NCI-H187 treated with DMSO at 0.1 percent for 48 hours (cell line): ENCODE measurements at places on chromosomes 12 and 14.

DNA sequence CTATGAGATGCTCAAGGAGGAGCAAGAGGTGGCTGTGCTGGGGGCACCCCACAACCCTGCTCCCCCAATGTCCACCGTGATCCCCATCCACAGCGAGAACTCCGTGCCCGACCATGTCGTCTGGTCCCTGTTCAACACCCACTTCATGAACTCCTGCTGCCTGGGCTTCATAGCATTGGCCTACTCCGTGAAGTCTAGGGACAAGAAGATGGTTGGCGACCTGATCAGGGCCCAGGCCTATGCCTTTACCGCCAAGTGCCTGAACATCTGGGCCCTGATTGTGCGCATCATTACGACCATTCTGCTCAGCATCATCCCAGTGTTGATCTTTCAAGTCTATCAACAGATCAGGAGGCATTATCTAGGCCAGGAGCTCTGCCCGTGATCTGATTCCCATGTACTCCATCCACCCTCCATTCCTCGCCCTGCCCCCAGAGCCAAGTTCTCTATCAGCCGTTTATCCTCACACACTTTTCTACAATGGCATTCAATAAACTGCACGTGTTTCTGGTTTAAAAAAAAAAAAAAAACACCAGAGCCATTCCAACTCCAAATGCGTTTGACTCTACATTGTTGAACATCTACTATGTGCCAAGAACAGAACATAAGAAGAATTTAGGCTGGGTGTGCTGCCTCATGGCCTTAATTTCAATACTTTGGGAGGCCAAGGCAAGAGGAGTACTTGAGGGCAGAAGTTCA lies 17.5 kb downstream of the ATXN2 start:
- no peak for DNase-seq

DNA sequence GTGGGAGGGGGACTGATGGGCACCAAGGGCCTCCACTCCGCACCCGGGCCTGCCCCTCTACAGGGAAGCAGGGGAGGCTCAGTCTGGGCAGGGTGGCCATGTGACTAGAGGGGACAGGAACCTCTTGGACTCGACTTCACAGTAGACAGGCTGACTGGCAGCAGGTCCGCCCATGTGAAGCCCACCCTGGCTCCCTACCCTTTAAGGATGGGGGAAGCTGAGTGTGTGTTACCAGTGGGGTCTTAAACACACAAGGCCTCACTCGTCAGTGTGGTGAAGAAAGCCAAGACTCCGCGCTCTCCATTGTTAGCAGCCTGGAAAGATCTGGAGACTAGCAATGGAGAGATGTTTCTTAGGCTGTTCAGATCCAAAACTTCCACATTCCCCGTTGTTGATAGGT lies 52.4 kb downstream of the ANAPC7 start:
- no peak for DNase-seq

DNA sequence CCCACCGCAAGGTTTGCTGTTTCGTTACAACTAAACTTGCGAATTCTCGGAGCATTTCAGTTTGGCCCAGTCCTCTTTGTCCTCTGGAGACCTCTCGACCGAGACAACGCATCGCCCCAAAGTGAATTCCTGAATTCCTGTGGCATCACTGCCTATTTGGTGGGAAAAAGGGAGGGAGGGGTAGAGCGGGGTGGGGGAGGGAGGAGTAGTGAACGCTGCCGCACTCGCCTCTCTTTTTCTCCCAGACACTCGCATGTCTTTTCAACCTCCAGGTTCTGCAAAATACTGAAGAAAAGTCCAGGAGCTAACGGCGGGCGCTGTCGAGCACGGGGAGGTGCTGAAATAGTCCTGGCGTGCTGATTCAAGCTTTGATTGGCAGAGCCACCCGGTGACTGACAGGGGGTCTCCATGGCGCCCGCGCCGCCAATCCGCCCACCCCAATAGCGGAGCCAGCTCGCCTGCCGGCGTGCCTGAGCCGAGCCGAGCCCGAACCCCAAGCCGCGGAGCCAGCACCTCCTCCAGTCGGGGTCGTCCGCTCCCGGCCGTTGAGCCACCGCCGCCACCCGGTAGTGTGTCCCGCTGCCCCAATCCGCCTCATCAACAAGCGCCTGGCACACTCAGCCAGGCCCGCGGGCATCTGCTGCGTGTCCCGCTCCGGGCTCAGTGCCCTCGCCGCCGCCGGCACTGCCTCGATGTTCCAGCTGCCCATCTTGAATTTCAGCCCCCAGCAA lies at the start of gene SIX6:
Gene SIX6 (plus strand): TSS at position 440 of the 731 bp plus-strand sequence. CDS start 253 bp downstream, at position 693.
- DNase-seq = no peak

- DNase-seq = no peak
Measured at GRCh38 chr14:76098047-76098446, 53.7 kb upstream of the GPATCH2L start.

DNA sequence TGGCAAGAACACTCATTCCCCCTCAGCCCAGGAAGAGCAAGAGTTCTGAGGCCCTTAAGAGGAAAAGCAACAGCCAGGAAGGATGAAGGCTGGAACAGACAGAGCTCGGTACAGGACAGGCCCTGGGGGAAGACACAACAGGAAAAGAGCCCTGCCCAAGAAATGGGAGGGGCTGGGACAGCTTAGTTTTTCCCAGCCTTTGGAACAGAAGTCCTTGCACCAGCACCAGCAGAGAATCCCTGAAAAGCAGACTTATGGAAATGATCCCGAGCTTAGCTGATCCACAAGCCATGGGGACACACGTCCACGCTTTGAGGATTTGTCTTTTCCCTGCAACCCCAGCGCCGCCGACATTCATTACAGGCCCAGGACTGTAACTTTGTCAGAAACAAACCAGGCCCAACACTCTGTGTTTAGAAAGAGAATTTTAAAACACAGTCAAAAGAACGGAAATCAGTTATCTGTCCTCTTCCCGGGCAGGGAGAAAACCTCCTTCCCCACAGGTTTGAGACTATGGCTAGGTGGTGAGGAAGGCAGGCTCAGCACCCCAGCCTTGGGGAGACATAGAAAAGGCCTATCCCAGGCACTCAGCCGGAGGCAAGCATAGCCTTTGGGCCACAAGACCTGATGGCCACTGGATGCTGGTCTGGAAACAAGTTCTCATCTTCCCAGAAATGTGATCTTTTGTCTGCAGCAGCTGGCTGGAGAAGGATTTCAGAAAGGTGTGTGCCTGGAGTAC lies 4.0 kb upstream of the AVIL start:
- DNase-seq = no peak

DNA sequence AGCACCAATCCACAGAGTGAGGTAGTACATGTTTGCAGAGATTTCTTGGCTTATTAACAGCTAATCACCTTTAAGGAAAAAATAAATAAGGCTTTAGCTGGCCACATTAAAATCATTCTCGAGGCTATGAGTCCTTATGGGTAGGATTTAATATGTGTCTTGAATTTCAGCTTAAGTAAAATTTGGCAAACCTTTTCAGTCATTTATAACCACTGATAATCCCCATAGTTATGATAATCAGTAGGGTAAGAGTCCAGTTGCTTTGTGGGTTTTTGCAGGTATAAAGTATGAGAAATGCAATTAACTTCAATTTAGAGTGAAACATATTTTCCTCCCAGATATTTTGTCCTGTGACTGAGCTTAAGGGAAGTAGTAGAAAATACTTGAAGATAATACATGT lies 1458.9 kb upstream of the FLRT2 start:
- no peak for DNase-seq

DNA sequence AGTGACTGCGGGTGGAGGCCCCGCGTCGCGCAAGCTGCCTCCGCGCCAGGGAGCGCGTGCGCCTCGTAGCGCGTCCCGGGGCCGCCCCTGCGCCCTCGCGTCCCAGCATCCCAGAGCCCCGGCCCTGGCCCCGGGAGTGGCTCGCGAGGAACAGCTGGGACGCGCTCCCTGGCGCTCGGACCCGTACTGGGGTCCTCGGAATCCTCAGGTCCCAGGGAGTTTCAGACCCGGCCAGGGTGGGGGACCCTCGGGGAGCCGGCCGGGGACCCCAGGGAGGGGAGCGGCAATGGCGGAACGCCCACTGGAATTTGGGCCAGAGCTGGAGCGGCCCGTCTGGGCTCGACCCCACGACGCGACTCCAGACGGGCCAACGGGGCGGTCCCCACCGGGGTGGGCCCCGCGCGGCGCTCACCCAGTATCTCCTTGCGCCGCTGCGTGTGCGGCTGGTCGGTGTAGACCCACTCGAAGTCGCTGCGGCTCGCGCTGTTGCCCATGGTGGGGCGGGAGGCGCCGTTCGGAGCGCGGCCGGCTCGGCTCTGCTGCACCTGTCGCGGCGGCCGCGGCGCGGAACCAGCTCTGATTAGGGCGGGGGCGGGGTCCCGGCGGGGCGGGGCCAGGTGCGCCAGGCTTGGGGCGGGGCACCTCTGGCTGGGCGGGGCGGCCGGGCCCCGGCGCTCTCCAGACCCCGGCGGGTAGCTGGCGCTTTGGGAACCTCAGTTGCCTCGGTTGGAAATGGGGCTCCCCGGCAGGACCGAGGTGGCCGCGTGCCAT lies at the start of gene DEGS2:
Gene DEGS2 (minus strand): TSS at position 552 of the 771 bp plus-strand sequence. CDS start 58 bp downstream, at position 494.
- DNase-seq = peak; percentile 14

GRCh38 chr12:105253866-105254513 lies 18.0 kb upstream of the APPL2 start:
- DNase-seq = no peak

- DNase-seq = no peak
Measured at GRCh38 chr14:92475451-92476187, 38.0 kb upstream of the RIN3 start.

DNA sequence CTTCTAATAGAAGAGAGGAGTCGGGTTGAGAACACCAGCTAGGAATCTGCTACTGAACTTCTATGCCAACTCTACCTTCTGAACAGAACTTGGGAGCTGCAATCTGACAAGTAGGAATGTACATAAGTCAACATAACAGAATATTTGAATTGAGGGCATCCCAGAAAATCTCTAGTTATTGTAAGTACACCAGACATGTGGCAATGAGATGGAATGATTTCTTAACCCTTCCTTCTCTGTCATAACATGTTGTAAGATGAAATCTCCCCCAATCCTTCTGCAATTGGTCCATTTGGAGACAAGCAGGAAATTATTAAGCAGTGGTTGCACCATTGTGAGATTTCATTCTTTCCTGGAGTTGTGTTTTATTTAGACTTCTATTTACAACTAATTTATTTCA lies 68.7 kb upstream of the TMPO start:
- no peak for DNase-seq

- no peak for DNase-seq
Measured at GRCh38 chr12:24482882-24483604, 465.9 kb downstream of the BCAT1 start.

GRCh38 chr12:116314477-116314876 lies 37.0 kb upstream of the MED13L start:
- no peak for DNase-seq

GRCh38 chr12:110742718-110743570 lies at the start of gene PPP1CC:
PPP1CC (minus strand) TSS chr12:110742891; CDS start chr12:110742707, 184 bp downstream.
- DNase-seq = peak; percentile 94

DNA sequence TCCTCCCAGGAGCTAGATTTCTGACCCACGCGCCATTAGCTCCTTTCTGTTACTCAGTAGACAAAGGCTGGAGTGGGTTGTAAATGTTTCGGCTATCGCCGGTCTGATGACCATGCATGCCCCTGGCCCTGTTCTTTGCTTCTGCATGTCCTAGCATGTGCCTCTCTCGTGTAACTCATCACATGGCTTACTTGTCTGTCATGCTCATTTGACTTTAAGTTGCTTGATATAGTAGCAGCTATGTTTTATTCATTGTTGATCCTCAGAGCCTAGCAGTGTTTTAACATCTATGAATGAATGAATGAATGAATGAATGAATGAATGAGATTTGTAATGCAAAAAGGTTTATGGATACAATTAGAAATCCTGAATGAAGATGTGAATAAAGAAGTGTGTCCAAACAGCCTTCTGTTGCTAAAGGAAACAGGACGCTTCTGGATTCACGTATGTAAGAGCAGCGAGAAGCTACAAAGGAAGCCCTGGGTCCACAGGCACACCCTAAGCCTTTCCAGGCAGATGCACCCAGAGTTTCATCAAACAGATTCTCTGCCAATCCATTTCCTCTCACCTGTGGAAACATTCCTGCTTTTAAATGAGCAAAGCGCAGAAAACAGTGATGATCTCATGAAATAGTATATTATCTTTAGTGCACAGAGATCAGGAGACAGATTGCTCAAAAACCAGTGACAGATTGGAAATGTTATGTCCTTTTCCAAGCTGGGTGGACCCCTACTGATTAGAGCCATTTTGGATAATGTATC lies 3.4 kb downstream of the GSG1 start:
- DNase-seq = peak; percentile 14

- no peak for DNase-seq
Measured at GRCh38 chr12:128025589-128026245, 241.3 kb upstream of the TMEM132C start.

DNA sequence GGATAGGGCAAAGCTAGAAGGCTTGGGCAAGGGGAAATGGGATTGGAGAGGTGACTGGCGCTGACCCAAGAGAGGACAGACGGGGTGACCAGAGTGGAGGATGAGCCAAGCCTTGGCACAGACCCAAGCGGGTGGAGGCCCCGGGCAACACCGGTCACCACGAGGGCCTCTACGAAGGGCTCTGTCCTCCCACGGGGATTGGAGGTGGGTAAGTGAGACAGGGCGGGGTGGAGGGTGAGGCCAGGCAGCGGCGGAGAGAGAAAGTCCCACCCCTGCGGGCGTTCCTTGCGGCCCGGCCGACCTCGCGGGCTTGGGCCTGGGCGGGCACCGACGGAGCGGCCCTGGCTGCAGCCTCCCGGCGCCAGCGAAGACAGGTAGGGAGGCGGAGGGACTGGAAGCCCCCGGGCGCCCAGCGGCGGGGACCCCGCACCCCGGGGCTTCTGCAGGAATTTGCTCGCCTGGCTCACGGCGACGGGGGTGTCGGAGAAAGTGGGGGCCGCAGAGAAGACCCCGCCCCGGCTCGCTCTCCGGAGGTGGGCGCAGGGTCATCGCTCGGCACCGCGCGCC lies at the start of gene PAPLN:
Gene PAPLN (plus strand): TSS at position 288 of the 567 bp plus-strand sequence. CDS start 2,273 bp downstream, outside the sequence.
- no peak for DNase-seq

- DNase-seq = no peak
Measured at GRCh38 chr14:102776761-102777710, at the start of gene TRAF3. TRAF3 (plus strand) TSS chr14:102777449; CDS start chr14:102870202, 92,753 bp downstream.

GRCh38 chr12:105338966-105339365 lies 8.5 kb downstream of the C12orf75 start:
- DNase-seq = no peak

- no peak for DNase-seq
Measured at GRCh38 chr12:3820122-3820521, 53.1 kb downstream of the PARP11 start.

DNA sequence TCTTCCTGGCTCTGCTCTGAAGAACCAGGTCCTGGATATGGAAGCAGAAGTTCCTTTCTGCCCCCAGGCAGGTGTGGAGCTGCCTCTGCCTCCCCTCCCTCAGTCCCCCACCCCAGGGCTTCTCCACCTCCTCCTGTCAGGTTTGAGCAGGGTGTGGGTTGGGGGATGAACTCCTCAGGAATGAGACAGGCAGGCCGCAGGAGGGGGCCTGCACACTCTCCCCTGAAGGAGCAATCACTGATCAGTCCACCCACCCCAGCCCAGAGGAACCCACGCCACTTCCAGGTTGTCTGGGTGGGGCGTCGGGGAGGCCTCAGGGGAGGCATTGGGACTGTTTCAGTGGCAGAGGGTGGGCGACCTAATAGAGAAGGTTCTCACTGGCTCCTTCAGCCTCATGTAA lies 26.6 kb downstream of the FAIM2 start:
- no peak for DNase-seq

DNA sequence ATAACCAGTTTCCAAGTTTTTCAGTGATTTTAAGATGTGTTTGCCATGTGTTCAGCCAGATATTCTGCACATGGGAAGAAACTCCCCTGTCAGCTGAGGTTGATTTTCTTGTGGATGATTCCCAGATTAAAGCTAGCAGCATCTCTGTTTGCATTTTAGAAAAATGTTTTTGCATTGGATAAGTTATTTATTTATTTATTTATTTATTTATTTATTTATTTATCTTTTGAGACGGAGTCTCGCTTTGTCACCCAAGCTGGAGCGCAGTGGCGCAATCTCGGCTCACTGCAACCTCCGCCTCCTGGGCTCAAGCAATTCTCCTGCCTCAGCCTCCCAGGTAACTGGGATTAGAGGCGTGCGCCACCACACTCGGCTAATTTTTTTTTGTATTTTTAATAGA lies 2.8 kb downstream of the ACOT4 start:
- DNase-seq = no peak
